ENCODE measurements at places on chromosomes 1 and 21.

DNA sequence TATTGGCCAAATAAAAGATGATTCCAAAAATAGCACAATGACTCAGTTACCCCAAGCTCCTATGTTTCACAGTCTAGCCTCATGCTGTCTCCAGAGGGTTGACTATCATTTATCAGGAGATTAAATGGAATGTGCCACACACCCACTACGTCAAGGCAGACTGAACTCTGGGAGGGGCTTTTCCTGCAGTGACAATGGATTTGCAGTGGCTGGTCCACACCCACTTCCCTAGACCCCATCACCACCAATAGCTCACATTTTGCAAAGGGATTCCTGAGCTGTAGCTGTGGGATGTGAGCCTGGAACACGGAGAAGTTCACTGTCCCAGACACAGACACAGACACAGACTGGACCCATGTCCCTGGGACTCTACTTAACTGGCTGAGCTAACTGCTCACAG lies 77.1 kb downstream of the HLCS start:
- DNase-seq: no peak

DNA sequence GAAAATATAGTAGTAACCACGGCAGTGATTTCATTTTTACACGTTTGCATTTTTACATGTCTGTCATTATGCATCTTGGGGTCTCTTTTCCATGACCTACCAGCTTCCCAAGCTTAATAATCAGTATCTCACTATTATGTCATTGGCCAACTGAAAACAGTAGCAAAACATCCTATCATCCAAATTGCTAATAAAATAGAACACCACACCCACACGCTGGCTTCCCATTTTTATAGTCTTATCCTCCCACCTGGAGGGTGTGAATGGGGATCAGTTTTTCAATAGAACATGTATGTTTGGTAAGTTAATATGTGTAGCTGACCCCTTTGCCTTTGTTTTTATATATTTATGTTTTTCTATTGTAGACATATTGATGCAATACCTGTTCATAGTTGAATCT lies 11.8 kb downstream of the TFF3 start:
- no peak for DNase-seq

DNA sequence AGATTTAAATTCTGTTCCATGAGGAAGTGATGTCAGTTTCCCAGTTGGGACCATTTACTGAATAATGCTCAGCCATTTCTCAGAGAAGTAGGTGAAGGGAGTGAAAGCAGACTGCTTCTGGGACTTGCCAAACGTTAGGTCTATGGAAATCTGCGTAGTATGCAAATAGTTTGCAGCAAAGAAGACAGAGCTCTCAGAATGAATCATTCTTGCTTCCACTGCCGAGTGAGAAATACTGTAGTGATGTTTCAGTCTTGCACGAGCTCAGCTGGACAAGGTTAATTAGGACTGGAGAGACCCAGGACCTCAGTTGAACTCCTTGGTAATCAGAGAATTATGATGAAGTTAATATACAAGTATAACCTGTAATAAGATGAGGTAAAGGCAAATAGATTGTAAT lies 317.7 kb upstream of the DAB1 start:
- DNase-seq: no peak

GRCh38 chr1:226424221-226425003 lies 16.5 kb upstream of the PARP1 start:
- no peak for DNase-seq

- no peak for DNase-seq
Observed at GRCh38 chr1:224762046-224762445, 145.9 kb downstream of the CNIH3 start.

- no peak for DNase-seq
Observed at GRCh38 chr1:119720866-119721440, 9.2 kb downstream of the PHGDH start.

- DNase-seq: peak; percentile 85
Observed at GRCh38 chr1:206784471-206784903, 12.2 kb upstream of the IL10 start.

DNA sequence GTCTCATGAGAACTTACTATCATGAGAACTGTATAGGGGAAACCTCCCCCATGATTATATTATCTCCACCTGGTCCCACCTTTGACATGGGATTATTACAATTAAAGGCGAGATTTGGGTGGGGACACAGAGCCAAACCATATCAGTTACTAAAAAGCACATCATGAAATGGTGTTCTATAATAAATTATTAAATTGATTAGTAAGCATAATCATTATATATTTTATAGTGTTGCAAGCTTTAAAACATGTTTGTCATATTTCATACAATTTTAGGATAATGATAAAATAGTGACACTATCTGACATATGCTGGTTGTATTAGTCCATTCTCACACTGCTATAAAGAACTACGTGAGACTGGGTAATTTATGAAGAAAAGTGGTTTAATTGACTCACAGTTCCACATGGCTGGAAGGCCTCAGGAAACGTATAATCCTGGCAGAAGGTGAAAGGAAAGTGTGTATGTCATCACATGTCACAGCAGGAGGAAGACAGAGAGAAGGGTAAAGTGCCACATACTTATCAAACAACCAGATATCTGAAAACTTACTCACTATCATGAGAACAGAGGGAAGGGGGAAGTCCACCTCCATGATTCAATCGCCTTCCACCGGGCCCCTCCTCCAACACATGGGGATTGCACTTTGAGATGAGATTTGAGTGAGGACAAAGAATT lies 539.2 kb upstream of the OLFM3 start:
- DNase-seq: no peak

DNA sequence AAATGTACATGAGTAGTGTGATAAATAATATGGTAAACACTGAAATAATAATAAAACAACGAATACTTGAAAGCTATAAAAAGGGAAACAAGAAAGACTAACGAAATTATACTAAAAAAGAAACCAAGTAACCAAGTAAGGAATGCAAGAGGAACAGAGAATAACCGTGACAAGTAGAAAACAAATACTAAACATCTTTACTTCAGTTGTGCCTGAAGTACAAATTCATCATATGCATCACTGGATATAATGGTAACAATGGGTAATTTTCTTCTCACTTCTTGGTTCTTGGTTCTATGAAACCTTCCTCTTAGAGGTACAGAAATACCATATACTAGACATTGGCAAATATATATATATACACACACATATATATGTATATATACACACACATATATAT lies 1093.6 kb upstream of the B3GALT2 start:
- DNase-seq: no peak

DNA sequence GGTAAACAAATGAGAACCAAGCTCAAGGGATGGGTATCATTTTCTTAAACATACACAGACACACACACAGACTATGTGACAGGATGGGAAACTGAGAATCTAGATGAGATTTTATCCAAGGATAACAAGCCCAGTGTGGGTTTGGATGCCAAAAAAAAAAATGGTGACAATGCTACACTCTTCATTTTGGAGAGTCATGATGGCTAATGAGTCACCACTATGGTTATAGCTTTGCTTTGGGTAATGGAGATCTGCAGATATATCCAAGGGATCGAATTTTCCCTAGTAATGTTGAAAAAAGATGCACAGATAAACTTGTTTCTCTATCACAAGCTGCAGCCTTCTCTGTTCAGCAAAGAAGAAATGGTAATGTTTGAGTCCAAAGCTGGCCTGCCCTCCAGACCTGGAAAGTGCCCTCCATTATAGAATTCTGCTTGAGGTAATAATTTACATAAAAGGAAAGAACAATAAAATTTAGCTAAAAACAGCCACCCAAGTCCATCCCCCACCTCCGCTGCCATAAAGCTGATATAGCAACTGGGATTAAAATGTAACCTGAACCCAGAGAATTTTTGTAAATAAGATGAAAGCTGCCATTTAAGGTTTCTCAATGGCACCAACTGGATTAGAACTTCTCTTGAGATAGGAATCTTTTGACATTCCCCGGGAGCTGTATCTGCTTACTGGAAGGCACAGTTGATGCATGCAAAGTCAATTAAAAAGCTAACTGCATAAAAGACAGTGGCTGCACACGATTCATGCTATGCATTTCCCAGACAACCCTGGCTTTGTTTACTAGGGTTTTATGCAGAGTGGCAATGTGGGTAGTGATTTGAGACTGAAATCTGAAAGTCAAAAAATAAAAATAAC lies 395.2 kb upstream of the LYPLAL1 start:
- no peak for DNase-seq

DNA sequence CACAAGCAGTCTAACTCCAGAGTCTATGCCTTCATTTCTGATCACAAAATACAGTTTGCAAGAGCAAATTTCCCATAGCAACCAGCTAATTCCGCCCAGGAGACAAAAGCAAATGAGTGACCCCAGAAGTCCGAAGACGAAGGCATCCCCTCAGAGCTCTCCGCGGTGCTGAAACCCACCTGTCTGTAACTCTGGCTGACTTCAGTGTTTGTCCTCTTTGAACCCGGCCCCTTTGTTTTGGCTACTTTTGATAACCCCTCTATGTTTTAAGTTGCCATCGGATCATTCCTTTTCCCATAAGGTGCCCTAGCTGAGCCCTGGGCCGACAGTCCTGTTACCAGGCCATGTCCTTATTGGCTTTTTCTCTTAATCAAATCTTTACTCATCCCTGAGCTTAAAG lies 515.8 kb downstream of the PTPRU start:
- DNase-seq: no peak

DNA sequence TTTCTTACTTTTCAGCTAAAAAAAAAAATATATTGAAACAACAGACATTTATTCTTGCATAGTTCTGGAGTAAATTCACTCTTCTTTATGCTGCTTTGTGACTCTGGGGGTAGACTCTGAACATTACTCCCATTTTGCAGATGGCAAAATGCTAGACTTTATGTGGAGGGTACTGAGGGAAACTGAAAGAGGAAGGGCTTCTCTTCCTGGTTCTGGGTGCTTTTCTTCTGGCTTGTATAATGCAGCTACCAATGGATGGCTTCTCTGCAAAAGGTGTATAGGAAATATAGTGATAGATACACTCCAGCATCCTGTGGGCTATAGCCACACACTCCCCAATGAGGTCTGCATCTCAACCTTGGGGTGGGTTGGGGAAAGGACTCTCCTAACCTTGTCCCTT lies 19.7 kb upstream of the ZBTB40 start:
- no peak for DNase-seq

DNA sequence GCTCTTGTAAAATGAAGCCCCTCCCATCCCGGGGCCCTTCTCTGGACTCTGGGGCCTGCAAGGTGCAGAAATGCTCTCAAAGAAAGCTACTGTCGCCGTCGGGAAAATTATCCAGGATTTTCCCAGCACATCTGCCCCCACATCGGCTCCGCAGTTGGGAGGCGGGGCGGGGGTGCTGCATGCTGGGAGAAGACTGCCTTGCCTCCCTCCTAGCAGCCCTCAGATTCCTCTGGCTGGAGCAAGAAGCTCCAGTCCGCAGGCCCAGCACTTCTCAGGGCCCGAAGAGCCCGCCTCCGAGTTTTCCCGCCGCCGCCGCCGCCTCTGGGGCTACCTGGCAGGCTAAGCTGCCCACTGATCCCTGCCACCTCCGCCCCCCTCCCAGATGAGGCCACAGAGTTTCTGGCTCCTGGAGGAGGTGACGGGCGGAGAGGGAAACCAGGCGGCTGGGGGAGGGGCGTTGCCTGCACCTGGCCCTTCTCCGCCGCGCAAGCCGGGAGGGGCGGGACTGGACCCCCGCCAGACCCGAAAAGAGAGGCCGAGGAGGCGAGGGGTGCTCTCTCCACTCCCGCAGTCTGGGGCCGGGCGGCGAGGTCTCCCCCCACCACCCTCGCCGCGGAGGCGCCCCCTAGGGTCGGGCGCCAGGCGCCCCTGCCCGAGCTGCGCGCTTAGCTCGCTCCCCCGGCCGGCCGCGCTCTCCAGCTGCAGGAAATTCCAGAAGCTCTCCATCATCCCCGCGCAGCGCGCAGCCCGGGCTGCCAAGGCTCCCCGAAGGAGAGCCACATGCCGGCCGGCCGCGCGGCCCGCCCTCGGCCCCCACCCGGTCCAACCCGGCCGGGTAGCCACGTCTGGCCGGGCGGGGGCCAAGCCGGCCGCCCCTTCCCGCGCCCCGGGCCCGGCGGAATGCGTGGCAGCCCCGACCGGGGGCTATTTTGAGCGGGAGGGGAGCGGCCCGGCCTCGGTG lies 28.8 kb downstream of the AHDC1 start:
- DNase-seq: no peak

DNA sequence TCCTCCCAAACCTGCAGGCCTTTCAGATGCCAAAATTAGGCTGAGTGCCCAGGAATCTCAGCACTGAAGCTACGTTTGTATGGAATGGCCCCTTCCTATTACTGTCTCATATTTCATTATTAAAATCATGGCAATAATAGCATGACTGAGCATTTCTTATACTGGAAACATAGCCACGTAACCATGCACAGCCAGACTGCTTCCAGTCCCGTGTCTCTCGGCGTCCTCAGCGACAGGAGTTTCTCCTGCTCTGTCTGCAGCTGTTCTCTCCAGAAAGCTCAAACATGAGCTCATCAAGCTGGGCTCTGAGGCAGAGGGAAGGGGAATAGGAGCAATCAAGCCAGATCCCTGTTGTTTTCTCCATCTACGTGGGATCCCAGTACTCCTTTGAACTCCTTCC lies 104.0 kb downstream of the CDC7 start:
- no peak for DNase-seq

DNA sequence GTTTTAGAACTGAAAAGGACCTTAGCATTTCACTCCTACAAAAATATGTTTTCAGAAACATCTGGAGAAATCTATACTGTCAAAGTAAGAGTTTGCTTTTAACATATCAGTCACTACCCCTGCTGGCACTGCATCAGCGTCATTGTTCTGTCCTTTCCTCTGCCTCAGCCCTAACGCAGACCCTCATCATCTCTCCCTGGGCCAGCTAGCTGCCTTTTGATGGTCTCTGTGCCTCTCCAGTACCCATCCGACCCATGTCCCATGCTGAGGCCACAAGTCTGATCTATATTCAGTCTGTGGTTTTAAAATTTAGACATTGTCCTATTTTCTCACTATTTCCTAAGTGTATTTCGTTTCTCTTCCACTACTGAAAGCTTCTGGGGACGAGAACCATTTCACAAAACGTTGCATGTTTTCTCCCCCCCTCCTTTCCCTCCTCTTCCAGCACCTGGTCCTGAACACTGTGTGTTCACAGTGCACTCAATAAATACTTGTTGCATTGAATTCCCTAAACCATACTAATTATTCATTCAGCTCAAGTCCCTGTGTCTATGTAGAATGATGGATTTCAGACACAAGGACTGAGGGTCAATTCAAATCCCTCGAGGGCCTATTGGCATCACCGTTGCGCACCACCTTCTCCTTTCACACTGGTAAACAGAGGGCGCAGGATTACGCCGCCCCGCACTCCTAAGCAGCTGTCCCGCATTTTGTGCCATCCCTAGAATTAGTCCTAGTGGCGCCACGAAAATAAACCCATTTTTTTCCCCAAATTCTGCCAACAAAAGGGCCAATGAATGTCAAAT lies 53.4 kb downstream of the CD2 start:
- no peak for DNase-seq

- no peak for DNase-seq
Observed at GRCh38 chr1:36771240-36771639, 263.1 kb downstream of the GRIK3 start.

DNA sequence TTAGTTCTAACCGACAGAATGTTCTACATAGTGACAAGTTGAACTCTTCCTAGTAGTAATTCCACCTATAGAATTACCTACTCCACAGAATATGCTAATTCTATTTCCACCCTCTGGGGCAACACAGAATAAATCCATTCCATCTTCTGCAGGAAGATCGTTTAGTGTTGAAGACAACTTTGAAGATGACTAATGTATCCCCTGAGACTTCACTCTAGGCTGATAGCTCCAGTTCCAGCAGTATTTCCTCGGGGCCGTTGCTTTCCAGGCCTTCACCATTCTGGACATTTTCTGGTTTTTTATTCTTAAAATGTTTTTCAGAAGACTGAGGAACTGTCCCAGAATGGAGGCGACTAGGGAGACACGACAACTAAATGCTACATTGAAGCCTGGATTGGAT lies 61.0 kb upstream of the CSF1 start:
- no peak for DNase-seq

GRCh38 chr21:44760376-44760775 lies 41.2 kb downstream of the UBE2G2 start:
- DNase-seq: no peak
